M059J (cell line): ENCODE measurements at places on chromosomes 3 and 15.

DNA sequence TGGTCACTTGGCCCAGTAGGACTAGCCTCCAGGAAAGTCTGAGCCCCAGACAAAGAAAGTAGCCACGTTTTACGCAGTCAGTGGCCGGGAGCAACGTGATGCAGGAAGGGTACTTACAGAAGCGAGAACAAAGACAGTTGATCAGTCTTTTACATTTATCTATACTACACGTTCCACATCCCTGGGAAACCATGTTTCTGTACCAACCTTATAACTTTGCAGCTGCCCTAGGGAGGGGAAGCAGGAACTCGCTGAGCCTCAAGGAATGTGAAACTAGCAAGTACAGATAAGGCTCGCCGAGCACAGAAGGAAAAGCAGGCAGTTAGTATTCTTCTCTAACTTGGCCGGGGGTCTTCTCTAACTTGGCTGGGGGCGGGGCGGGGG lies 3.4 kb upstream of the KNL1 start:
- DNase-seq, result no peak

GRCh38 chr3:56751056-56751707 lies 50.6 kb downstream of the ARHGEF3 start:
- no peak for DNase-seq

DNA sequence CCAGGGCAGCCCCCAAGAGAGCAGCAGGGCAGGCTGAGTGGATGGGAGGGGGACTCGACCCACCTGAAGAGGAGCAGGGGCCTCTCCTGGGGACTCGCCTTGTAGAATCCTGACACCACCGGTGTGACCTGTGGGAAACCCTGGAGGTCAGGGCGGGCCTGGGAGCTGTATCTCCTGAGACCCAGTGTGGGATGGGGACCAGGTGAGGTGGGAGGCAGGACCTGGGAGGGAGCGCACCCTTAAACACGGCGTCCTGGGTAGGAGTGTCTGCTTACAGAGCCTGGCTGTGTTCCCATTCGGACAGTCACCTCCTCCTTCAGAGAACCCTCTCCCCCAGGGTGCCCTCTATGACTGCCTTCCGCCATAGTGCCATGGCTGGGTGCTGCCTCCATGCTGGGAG lies 27.1 kb downstream of the C15orf39 start:
- no peak for DNase-seq

DNA sequence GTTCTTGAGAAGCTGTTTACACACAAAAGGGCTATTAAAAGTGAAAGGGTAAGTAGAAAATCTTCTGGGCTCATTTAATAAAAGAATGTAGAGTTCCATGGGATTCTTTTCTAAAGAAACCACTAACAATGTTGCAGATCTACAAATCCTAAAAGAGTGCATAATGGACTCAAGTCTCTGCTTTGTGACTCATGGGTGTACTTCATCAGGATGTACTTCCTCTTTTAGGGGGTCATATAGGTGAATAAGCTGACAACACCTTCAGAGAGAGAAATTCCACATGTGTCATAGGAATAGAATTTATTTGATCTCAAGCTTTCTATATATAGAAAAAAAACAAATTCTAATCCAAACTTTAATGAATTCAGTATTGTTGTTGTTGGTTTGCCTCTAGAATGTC lies 355.5 kb downstream of the TIGIT start:
- peak; percentile 94 for DNase-seq

DNA sequence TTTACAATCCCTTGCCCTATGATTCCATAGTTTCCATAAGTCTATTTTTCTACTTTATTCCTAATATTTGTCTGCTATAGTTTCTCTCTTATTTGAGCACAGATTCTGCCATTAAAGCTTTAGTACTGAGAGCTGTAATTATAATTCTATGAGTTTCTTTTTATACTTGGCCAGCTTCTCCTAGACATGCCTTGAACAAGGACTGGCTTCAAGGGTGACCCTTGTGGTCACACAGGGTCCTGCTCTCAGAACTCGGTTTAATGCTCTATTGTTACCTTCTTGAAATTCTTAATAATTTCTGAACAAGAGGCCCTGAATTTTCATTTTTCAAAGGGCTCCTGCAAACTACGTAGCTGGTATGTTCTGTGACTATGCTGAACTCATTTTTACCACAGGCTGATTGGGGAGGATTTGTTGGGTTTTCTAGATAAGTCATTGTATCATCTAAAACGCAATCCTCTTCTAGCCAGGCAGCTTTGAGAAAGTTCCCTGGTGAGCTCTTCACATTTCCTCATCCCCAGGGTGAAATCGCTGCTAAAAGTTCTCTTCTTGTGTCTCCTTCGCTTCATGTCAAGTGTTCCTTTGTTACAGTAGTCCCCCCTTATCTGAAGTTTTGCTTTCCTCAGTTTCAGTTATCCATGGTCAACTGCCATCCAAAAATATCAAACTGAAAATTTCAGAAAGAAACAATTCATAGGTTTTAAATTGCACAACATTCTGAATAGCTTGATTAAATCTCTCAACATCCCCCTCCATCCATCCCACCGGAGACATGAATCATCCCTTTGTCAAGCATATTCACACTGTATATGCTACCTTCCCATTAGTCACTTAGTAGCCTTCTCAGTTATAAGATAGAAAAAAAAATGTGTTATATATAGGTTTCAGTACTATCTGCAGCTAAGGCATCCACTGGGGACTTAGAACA lies 12.6 kb upstream of the PLCL2 start:
- DNase-seq, result peak; percentile 20

DNA sequence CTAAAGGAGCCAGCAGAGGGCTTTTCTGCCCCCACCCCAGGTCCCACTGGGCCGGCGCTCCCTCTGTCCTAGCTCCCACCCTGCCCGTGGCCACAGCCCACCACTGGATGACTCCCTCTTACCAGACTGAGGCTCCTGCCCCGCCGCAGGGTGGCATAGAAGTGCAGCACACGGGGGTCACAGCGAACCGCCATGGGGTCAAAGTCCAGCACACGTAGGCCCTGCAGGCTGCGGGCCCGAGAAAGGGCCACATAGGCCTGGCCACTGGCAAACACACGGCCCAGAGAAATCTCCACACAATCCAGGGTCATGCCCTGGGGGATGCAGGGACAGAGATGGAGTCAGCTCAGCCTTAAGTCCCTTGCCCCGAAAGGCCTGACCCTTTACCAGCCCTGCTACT lies 9.0 kb downstream of the PIF1 start:
- DNase-seq, result no peak

DNA sequence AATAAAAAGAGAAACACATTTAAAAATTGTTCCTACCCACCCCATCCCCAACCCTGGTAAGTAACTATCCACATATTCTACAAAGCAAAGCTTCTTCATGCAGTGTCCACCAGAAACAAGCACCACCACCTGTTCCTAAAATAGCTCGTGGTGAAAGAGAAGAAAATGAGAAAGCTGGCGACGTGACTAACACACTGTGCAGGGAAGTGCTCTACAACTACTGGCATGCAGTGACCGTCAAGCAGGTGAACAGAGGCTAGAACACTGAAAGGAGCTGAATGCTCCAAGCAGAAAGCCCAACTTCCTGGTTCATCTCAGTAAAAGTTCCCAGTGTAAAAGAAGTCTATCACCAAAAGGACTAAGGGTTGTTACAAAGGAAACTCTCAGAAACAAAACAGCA lies 80.7 kb downstream of the NR2E3 start:
- DNase-seq, result no peak

GRCh38 chr3:169085827-169086226 lies 577.7 kb downstream of the MECOM start:
- DNase-seq, result peak; percentile 95

GRCh38 chr15:38991126-38991525 lies 426.5 kb upstream of the RASGRP1 start:
- peak; percentile 73 for DNase-seq

GRCh38 chr3:30297112-30297511 lies 309.3 kb upstream of the TGFBR2 start:
- no peak for DNase-seq

- DNase-seq, result no peak
Measured at GRCh38 chr3:164004205-164004604, 1074.1 kb downstream of the SI start.

DNA sequence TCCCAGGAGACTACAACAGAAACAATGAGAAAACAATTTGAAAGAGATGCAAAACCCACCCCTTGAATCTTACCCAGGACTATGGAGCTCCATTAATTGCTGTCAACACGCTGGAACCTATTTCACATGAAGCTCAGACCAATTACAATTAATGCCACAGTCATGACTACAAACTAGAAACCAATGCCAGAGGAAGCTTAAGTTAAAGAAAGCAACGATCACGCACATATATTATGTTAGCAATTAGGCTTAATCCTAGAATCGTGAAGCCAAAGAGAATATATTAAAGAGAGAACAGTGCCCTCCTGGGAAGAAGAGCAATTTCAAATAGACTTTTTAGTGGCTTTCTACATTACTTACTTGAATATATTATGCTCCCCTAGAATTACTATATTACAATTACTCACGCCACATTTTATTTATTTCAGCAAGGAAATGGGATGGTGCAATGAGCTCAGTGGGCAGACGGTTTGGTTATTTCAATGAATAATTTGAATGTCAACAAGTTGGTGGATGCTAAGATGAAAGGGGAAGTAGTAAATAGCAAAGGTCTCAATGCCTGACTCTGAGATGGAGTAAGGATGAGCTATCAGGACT lies 125.5 kb downstream of the GREM1 start:
- peak; percentile 68 for DNase-seq

DNA sequence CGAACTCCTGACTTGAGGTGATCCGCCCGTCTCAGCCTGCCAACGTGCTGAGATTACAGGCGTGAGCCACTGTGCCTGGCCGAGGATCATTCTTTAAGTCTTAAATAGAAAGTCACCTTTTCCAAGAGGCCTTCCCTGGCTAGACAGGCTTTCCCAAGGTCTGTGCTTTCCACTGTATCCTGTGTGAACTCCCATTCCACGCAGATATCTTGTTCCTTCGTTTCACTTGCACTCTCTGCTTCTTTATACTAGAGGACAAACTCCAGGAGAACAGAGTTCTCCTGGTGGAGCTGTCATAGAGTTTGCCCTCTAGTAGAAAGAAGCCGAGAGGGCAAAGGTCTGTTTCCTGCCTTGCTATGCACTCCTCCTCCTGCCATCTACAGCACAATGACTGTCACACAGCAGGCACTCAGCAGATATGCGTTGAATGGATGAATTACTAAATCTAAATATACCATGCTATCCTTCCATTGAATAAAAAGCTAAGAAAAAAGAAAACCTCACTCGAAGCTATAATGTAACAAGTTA lies 211.2 kb downstream of the FOXP1 start:
- DNase-seq, result no peak

DNA sequence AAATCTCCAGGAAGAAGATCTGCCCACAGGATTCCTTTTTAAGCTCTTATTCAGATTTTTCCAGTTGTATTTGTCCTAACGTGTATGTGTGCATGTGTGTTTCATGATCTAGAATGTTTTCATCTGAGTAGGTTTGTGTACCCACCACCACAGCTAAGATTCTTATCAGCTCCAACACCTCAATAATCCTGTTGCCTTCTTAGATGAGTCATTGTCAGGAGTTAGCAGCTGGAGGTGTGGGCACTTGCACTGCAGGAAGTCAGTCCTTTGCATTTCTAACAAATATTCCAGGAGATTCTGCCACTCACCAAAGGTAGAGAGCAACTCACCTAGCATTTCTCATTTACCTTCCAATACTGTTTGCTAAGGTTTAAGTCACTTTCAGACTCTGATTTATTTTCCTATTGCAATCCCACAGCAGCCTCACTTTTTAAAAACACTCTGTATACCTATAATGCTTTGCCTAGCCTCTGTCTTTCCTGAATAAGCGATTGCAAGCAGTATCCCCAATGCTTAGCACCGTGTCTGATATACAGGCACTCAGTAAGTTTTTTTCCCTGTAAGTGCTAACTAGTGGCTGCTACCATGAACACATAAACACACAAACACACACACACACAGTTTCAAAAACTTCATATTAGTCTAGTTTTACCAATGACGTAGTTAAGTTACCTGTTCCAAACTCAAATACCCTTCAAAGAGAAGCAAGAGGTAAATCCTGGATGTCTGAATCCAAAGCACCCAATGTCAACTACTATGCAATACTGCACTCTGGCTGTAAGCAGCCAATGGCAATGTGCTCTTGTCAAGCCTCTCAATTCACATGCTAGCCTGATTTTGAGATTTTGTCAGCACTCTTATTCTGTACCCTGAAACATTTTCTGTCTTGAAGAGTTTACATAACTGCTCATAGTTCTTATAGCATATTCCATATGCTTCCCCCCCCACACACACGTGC lies 713.5 kb upstream of the LMCD1 start:
- DNase-seq, result no peak

DNA sequence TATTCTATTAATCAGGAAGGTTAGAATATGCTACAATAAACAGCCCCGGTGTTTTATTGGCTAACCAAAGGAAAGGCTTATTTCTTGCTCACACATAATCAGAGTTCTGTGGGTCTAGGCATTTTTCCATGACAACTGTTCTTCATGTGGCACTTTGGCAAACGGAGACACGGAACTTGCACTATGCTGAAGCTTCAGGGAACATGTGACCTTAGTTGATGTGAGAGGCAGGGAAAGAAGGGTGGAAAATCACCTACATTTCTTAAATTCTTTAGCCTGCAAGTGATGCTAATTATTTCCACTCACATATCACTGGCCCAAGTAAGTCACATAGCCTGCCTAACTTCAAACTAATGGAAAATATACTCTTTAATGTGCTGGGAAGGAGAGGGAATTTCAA lies 344.6 kb downstream of the SV2B start:
- no peak for DNase-seq
